ENCODE measurements at places on chromosomes 1 and 21.

- DNase-seq = no peak
Observed at GRCh38 chr1:247273013-247273412, 17.1 kb downstream of the VN1R5 start.

DNA sequence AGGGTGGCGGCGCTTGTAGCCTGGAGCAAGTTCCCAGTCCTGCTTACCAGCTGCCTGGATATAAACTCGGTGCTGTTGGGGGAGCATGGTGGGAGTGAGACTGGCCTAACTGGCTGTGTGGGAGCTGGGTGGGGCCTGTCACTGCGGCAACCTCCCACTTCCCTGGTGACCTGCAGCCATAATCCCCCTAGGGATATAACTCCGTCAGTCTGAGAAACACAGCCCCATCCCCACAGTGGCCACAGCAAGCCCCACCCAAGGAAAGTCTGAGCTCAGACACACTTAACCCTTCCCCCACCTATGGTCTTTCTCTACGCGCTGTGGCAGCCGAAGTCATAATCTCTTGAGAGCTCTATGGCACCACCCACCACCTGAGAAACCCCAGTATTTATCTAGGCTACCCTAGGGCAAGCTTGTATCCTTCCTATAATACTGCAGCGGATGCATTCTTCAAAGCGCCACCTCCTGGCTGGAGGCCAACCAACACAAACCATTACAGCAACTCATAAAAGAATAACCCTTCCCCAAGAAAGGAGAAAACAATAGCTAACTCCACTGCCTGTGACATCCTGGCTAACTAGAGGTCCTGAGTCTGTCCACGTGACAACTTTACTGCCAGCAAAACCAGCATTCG is 57.4 kb downstream of the ZNF648 start:
- no peak for DNase-seq

DNA sequence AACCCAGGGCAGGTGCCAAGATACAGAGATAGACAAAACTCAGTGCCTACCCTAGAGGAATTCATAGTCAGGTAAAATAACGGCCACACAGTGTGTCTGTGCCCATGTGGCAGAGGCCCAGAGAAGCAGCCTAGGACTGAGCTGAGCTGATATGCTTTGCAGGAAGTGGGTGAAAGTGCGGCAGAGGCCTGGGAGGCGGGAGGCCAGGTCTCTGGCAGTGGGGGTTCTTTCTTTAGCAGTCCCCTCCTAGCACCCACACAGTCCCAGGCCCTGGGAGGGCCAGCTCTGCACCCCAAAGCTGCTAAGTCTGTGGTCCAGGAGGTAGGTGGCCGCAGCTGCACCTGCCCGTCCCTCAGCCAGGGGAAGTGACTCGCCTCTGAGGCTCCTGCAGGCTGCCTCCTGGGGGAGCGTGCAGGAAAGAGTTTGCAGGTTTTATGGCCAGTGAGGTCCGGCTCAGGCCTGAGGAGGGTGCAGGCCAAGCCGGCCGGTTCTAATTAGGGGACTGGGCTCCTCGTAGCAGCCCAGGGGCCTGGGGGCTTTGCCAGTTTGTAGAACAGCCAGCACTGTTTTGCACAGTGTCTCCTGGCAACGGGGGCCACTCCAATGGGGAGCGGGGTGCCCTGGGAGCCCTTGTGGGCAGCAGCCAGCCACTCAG is 107.9 kb downstream of the SPSB1 start:
- no peak for DNase-seq

GRCh38 chr1:2205191-2205952 is 10.8 kb upstream of the FAAP20 start:
- peak; percentile 94 for DNase-seq

GRCh38 chr1:3598051-3598491 is 13.2 kb downstream of the MEGF6 start:
- peak; percentile 3 for DNase-seq

- DNase-seq = peak; percentile 15
Observed at GRCh38 chr1:204254031-204254661, 40.4 kb upstream of the GOLT1A start.

- no peak for DNase-seq
Observed at GRCh38 chr1:241061062-241061461, 295.9 kb downstream of the RGS7 start.

DNA sequence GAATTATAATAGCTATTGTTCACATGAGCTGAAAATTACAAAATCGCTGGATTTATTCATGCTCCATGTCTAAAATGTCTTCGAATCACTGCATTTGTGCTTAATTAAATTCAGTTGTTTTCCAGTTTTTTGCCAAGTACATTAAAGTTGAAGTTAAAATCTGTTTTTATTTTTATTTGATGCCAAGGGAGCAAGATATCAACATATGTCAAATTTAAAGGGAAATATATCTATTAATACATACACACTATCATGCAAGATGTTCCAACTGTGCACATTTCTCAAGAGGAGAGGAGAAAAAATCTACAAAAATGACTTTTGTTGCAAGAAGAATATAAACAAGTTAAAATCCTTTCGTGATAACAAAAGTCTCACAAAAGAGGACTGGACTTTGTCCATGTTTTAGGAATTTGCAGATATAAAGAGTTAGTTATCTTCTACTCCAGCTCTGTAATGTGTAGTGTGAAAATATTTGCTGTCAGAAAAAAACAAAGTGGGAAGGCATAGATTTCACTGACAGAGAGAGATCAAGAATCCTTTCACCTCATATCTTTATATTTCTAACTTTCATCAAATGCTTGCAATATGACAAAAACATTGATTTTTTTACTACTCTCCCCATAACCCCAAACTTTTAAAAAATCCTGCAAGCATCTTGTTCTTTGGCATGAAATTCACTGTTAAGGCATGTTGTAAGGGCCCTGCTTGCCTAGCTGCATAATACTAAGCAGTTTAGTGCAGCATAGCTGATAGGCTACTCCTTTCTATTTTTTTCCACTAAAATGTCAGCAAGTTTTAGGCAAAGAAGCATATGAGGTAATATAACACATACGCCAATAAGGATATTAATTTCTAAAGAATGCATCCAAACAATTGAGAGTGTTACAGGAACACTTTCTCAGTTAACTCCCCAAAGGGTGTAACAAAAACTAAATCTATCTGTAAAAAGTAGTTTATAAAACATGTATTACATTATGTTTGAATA is 340.2 kb upstream of the ADAMTS5 start:
- no peak for DNase-seq

GRCh38 chr1:33182401-33182841 is 578 bp upstream of the TRIM62 start:
- peak; percentile 46 for DNase-seq

- DNase-seq = peak; percentile 42
Observed at GRCh38 chr1:58469016-58469415, 77.5 kb downstream of the OMA1 start.

DNA sequence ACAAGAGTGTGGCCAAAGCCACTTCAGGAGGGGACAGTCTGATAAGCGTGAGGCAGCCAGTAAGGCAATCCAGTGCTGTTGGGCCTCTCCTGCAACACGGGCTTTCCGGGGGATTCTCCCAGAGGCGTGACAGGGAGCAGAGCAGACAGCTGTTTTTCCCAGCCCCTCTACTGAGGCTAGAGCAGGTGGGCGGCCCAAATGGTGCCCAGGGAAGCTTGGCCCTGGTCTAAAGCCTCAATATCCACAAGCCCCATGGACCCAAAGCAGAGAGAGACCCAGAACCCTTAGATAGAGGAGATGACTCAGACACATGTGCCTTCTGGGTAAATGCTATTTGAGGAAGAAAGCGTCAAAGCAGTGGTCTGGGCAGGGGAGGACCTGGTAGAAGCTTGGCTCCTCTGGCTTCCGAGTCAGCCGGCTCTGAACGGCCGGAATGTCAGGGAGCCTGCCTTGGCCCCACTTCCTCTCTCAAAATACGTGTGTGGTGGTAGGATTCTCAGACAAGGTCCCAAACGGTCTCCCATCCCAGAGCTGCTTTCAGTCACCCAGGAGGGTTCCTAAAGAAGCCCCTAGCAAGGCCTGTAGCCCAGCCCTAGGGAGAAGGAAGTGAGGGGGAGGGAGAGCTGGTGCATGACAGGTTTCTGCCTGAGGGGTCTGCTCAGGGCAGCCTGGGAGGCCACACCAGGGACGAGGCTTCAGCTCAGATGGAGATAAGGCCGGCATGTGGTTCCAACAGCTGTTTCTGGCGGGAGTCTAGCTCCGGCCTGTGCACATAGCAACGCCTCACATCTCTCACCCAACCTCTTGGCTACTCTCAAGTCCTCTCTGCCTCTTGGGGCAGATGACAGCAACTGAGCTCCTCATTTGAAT is 28.8 kb downstream of the PIK3C2B start:
- no peak for DNase-seq

DNA sequence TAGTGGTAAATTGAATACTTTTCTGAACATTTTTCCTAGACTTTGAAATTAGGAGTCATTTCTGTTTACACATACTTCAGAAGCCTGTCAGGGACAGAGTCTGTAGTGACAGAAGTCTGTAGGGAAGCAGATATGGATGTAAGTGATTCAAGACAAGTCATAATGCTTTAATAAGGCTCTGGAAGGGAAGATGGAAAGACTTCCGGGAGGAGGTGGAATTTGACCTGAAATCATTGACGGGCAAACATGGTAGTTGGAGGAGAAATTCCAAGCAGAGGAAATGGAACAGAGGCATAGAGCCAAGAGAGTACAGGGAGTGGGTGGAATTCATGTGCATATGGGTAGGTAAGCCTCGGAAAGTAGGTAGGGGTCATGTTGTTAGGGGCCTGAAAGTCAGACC is 22.5 kb downstream of the CAMTA1 start:
- no peak for DNase-seq

DNA sequence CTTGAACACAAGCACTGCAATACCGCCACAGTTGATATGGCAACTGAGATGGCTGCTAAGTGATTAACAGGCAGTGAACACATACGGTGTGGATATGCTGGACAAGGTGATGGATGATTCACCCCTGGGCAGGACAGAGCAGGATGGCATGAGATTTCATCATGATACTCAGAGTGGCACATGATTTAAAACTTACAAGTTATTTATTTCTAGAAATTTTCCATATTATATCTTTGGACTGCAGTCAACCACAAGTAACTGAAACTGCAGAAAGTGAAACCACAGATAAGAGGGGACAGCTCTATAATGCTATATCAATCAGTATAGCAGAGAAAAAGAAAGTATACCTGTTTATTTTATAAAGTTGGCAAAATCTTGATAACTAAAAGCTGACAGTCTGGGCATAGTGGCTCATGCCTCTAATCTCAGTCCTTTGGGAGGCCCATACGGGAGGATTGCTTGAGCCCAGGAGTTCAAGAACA is 47.9 kb downstream of the PHACTR4 start:
- peak; percentile 70 for DNase-seq

DNA sequence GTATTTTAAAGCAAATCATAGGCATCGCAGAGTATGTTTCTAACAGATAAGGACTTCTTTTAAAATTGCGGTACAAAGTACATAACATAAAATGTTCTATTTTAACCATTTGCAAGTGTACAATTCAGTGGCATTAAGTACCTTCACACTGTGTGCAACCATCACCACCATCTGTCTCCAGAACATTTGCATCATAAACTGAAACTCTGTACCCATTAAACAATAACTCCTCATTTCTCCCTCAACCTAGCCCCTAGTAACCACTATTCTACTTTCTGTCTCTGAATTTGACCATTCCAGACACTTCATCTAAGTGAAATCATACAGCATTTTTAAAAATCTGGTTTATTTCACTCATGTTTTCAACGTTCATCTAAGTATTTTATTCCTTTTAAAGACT is 16.6 kb upstream of the ATF3 start:
- no peak for DNase-seq

GRCh38 chr1:243716906-243717305 is 133.1 kb downstream of the AKT3 start:
- DNase-seq = peak; percentile 71

GRCh38 chr1:215055281-215055935 is 27.1 kb upstream of the KCNK2 start:
- no peak for DNase-seq

GRCh38 chr1:206472024-206472423 is 1.7 kb downstream of the IKBKE start:
- no peak for DNase-seq

- DNase-seq = peak; percentile 11
Observed at GRCh38 chr1:97721221-97721620, 199.6 kb downstream of the DPYD start.

DNA sequence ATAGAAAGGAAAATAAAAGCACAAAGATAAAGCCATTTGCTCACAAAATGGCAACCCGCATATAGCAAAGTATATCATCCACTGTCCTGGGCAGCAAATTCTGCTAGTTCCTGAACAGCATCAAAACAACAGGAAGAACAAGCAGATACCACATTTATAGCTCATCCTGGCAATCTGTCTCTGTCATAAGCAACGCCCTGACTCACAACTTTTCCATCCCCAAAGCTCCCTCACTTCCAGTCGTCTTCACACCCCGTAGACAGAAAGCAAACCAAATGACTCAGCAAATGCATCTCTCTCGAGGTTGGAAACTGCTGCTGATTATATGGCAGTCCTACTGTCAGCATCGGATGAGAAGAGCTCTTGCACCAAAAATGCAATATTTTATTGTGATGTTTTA is 65.8 kb downstream of the AK5 start:
- DNase-seq = peak; percentile 91

DNA sequence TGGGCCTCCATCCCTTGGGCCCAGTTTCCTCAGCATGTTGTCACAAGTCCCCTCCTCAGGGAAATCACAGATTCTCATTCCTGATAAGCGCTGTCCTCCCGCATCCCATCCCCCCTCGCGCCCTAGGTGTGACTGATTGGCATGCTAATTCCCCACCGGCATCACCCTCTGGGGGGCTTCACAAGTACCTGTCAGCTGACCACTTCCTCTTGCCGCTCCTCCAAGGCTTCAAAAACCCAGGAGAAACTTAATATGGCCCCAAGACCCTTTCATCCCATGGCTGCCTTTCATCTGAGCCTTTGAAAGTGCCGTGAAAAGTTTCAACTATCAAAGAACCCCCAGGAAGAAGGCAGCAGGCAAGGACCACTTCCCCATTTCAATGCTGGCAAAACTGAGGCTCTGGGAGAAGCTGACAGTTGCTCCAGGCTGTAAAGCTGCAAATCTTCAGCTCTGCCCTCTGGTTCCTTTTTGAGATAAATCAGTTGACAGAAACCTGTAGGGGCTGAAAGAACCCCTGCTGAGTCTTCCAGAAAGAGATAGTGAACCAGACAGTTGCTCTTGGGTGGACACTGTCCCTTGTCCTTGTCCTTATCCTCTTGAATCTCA is 12.8 kb upstream of the MIXL1 start:
- DNase-seq = no peak

- no peak for DNase-seq
Observed at GRCh38 chr1:43844114-43844513, 89.5 kb upstream of the ARTN start.

DNA sequence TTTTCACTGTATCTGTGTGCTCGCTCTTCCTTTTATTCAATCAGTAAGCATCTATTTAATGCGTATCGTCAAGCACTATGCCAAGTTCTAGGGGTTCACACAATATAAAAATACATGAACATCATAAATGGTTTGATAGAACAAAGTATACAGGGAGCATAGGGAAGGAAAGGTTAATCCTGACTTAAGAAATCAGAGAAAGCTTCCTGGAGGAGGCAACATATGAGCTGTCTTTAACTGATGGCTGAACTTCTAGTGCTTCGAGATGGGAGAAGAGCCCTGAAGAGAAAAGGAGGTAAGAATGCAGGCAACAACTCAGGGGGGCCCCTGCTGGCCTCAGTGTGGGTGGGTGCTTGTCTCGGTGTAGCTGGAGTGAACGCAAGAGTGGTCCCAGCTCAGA is 63.6 kb upstream of the GALNT2 start:
- DNase-seq = no peak
